Renal cortical epithelial cell (primary cell): ENCODE measurements at places on chromosomes 7 and 10. TPM values are rescaled to one million over a fixed set of nuclear protein-coding genes. Genes with fewer than 3 reads are reported as not detected.

DNA sequence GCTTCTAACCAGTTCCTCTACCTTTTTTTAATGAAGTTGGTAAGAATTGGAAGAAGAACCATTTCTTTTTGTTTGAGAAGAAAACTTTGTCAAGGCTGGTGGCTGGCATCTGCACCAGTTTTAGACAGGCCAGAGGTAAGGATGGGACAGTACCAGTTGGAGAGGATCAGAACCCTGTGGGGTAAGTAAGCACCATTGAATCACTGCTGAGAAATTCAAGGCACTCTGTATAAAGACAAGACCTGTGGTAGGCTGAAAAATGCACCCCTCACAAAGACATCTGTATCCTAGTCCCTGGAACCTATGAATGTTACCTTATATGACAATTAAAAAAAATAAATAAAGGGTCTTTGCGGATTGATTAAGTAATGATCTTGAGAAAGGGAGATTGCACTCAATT lies 166.7 kb upstream of the NRP1 start:
- DNase-seq, result no peak

GRCh38 chr10:72639441-72639873 lies 13.6 kb upstream of the MICU1 start:
- DNase-seq, result no peak

DNA sequence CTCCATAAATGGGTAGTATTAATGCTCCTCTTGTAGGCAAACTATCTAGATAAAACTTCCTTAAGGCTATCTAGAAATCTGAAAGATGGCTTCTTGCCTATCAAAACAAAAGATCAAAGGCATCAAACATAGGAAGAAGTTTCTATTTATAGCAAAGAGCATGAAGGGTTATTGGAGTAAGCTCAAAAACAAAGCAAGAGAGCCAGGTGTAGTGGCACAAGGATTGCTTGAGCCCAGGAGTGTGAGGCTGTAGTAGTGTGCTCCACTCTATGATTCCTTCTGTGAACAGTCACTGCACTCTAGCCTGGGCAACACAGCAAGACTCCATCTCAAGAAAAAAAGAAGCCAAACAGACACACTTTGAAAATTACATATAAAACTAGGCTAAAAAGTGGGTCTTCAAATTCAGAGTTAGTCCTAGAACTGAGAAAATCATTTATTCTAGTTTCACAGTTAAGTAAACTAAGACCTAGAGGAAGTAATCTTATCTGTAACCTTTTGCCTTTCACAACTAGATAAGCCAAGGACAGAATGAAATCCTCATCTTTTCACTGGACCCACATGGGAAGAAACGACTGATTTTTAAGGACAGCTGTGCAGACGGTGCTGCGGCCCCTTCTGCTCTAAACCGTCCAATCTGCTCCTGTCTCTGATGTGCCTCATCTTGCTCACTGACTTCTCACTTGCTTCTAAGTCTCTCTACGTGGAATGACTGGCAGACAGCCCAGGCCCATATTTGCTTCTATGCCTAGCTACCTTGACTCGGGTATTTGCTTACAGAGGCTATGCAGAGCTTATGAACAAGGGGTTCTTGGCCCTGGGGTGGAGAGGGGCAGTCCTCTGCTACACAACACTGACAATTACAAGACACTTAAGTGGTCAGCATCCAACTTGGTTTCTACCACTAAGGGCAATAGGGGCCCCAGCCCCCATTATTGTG lies 50.0 kb downstream of the ESYT2 start:
- DNase-seq, result no peak

DNA sequence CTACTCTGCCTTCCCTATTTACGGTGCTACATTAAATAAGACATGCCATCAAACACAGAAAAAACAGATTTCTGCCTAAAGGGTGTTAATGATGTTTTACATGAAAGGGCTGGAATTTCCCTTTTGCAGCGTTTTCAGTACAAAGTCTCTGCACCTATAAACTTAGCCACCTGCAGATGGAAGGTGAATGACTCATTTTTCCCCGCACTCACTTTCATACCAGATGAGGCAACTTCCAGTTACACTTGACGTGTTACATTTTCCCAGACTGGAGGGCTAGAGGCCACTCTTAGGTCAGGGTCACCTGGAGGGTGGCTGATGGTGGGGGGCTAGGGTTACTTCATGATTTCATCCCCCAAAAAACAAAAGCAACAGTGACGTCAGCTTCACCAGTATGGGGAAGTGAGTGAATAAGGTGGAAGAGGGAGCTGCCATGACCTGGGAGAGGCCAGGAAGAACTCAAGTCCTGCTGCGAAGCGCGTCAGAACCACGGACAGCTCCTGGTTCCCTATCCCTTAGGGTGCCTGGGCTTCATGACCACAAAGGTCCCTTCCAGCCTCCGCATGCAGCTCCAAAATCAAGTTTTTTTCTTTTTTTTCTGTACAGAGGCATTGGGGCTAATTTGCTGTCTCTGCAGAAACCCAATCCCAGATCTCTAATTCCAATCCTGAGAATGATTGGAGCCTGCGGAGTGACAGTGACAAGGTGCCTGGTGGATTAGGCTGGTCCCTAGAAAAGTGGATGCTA lies 94.0 kb downstream of the ADARB2 start:
- DNase-seq, result no peak

GRCh38 chr10:45433716-45434469 lies 59.9 kb downstream of the ALOX5 start:
- no peak for DNase-seq

GRCh38 chr10:126508535-126509040 lies 120.3 kb upstream of the ADAM12 start:
- no peak for DNase-seq

Gene EMX2
- 2.8 and 15.9 TPM in 2 replicates for total RNA-seq

Gene TUBAL3
- 0.35 and 1.7 TPM in 2 replicates for total RNA-seq

Gene SPAM1
- not detected in 2 replicates for total RNA-seq
